Right kidney (tissue), 9 donors: ENCODE measurements at places on chromosomes 7 and 10.

DNA sequence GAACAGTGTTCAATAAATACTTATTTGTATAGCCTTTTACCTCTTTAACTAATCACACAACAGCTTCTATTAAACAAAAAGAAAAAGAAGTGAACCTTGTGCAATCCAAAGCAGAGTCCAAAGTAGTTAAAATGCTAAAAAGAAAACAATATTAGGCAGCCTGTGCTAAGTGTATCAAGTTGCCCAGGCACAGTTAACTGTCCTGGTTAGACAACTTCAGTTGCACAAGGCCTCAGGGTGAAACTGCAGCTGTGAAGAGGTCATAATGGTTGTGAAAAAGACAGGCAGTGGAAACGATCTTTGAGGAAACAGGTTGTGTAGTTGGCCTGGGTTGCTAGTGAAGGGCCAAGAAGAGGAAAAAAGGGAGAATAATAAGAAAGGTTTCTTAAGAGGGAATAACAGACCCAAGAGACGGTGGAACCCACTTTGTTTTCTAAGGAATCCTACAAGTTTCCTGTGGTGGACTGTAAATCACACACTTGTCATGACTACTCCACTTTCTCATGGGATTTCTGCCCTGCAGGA is 6.0 kb upstream of the CROT start:
- peak; percentile 10 for DNase-seq

GRCh38 chr7:11009631-11010030 is 36.0 kb downstream of the PHF14 start:
- DNase-seq: no peak

DNA sequence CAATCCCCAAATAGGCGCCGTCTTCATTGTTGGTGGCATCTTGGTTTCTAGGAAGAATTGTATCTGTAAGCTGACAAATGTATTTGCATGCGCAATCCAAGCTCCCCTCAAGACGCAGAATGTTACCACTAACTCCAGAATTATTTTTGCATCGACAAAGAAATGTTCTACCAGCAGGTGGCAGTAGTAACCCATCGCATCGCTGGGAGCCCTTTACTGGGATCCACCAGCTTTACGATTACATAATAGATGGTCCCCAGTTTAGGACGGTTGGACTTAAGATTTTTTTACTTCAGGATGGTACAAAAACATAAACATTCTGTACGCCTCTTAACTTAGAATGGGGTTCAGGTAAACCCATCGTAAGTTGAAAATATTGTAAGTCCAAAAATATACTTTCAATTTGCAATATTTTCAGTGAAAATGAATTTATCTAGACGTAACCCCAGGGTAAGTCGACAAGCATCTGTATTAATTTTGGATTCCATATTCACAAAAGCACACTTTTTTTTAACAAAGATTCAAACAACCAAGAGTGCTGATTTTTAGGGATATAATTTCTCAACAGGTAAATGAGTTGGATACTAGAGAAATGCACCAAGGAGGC is 114.0 kb upstream of the COBL start:
- peak; percentile 36 for DNase-seq

DNA sequence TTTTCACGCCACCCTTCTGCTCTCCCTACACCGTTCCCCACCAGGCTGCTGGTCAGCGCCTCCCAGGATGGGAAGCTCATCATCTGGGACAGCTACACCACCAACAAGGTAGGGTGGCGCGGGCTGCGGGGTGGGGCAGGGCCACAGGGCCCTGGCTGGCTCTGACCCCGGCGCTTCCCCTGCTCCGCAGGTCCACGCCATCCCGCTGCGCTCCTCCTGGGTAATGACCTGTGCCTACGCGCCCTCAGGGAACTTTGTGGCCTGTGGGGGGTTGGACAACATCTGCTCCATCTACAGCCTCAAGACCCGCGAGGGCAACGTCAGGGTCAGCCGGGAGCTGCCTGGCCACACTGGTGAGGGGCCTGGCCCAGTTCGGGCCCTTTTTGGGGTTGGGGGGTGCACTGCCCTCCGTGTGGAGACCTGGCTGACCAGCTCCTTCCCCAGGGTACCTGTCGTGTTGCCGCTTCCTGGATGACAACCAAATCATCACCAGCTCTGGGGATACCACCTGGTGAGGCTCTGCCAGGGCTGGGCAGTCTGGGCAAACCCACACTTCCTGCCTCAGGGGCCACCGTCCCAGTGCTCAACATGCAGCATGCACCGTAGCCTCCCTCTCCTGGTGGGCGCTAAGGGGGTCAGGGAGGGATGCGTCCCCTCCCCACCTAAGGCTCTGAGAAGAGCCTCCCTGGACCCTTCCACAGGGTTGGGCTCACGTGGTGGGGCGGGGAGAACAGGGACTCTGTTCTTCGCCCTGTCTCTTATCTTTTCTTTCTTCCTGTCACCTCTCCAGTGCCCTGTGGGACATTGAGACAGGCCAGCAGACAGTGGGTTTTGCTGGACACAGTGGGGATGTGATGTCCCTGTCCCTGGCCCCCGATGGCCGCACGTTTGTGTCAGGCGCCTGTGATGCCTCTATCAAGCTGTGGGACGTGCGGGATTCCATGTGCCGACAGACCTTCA is 4.0 kb downstream of the GNB2 start:
- DNase-seq: no peak

- DNase-seq: no peak
These were observed 29.6 kb downstream of the FZD1 start for GRCh38 chr7:91293840-91294239.

GRCh38 chr10:116470071-116470470 is 42.4 kb downstream of the PNLIPRP3 start:
- DNase-seq: no peak

- DNase-seq: no peak
These were observed 72.3 kb upstream of the DNAJB12 start for GRCh38 chr10:72426986-72427385.

DNA sequence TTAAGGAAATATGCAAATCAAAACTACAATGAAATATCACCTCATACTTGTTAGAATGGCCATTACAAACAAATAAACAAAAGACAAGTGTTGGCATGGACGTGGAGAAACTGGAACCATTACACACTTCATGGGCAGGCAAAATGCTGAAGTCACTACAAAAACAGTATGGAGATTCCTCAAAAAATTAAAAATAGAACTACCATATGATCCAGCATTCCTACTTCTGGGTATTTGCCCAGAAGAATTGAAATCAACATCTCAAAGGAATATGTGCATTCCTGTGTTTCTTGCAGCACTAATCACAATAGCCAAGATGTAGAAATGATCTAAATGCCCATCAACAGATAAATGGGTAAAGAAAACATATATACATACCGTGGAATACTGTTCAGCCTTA is 83.6 kb downstream of the NRCAM start:
- no peak for DNase-seq

DNA sequence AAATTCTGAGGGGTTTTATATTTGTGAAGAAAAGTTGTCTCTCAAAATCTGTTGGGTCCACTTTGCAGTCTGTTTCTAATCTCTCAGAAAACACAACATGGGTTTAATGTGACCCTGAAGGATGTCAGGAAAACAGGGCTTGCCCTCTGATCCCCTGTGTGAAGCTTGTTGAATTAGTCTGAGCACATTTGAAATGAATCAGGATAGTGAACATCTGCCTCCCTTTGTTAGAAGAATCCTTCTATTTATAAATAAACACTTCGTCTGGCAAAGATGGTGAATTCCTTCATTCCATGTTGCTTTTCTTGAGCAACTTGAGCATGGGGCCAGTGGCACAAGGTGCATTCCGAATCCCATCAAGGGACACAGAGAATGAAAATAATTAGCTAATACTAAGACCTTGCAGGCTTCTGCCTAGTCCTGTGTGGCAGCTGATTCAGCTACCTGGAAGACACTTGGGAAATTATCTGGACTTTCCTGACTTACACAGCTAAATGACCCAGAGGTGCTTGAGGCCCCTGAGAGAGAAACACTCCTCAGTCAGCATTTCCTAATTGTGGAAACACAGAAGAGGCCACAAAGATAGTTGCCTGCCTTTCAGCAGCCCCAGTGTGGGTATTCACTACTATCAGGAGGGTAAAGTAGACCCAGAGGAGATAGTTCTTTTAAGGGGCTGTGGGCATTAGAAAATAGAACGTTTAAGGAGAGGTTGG is 305.5 kb downstream of the C7orf25 start:
- no peak for DNase-seq

GRCh38 chr10:131870831-131871672 is 29.8 kb upstream of the PPP2R2D start:
- no peak for DNase-seq

GRCh38 chr7:42745357-42746059 is 166.4 kb downstream of the C7orf25 start:
- no peak for DNase-seq

DNA sequence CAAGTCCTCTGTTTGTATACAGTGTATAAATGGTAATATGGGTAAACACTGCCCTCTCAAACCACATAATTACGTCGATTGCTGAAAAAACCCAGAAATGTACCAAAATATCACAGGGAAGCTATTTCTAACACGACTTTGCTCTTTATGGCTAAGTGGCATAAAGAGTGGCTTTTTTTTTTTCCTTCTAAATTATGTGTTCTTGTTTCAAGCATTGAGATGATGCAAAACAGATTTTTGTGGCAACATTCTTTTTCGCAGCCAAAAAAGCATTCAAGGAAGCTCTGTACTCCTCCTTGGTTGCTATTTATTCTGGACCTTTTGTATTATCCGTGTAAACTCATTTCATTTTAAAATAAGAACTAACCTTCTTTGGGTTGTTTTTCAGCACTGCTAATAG is 138.9 kb downstream of the VTI1A start:
- no peak for DNase-seq

GRCh38 chr10:18204039-18204835 is 64.0 kb downstream of the CACNB2 start:
- DNase-seq: no peak
